ENCODE measurements at places on chromosomes 6 and 20. TPM values are rescaled to one million over a fixed set of nuclear protein-coding genes. Genes with fewer than 3 reads are reported as not detected.

Gene DZANK1
- total RNA-seq = 0.41 TPM

GRCh38 chr6:169082093-169082492 lies 171.6 kb downstream of the THBS2 start:
- DNase-seq = no peak

GRCh38 chr6:35804996-35805736 lies at the start of gene LHFPL5:
Gene LHFPL5, plus strand, starts transcription at chr6:35805352. Its CDS starts 319 bp downstream, at chr6:35805671.
- DNase-seq = no peak

DNA sequence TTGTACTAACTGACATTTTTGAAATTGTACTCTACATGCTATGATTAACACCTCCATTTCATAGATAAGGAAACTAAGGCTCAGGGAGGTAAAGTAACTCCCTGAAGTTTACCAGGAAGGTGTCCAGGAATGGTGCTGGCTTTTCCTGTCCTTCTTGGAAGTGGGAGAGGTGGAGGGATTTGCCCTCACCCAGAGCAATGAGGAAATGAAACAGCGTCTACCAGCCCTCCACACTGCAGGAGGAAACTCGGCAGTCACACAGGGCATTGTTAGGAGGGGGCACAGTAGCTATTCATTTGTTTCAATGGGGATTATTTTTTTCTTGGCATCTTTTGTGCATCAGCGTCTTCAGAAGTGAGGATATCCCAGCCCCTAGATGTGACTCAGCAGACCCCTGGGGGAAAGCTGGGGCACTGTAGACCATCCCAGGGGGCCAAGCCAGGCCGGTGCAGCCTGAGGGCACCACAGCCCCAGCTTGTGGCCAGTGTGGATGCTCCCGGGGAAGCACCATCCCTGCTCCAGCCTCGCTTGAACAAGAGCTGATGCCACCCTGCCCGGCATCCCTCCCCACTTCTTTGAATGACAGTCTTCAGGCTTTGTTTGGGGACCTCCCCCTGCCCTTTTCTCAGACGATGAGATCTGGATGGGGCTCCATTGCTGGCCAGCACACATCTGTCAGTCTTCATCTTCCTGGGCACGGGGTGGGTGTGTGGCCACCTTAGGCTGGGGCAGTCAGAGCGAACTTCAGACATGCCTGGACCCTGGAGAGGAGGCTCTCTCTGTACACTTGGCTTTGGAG lies 224.4 kb upstream of the PMEPA1 start:
- no peak for DNase-seq

Gene ME1
- total RNA-seq = 25.6 TPM

All from right atrium auricular region (tissue), 2 donors.